Stimulated activated CD8-positive, alpha-beta memory T cell treated with anti-CD3 and anti-CD28 coated beads, Interleukin-4, amount 100 ng/mL, for 4 hours (primary cell): ENCODE measurements at places on chromosomes 5 and 9.

DNA sequence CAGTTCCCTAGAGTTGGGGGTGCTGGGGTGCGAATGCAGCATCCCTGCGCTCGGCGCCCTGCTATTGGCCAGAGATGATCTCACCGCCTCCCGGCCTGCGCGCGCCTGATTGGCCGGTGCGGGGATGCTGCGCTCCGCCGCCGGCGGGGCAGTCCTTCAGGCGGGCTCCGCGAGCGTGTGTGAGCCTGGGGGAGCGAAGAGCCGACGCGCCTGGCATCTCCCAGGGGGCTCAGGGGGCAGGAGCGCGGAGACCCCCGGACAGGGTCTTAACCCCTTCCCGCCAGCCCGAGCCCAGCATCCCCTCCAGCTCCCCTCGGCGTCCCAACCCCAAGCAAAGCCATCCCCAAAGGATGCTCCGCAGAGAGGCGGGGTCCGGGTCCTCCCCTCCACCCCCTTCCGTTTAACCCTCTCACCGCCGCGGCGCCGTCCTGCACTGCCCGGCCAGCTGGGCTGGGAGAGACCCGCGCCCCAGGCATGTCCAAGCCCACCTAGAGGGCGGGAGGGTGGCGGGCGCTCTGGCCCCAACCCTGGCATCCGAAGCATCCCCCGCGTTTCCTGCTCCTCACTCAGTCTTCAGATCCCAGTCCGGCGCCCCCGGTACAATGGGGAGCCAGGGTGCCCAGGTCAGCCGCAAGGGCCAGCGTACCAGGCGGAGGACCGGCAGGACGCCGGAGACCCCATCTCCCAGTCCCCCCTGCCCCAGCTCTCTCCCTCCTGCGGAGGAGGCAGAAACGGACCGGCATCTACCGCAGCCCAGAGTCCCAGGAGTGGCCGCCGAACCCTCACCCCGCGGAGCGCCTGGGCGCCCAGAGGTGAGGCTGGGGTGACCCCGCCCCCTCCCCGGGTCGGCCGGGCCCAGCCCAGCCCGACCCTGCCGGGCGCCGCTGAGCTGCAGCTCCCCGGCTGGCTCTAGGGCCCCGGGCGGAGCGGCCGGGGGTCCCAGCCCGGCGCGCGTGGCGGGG, 19.3 kb upstream of the TOR2A start:
- DNase-seq = no peak

DNA sequence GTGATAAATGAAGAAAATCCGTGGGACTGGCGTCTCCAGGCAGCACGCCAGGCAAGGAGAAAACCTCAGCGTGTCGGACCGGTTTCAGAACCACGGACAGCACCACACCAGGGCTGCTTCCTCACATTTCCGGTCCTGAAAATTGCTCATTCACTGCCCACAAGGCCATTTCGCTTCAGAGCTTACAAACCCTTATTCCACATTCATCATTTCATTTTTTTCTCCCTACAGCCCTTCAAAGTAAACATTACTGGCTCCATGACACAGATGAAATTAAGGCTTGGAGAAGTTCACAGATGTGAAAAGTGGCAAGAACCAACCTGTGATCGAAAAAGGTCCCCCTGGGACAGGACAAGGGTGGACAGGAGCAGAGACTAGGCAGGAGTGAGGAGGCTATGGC, 1.5 kb upstream of the GPRIN1 start:
- no peak for DNase-seq

DNA sequence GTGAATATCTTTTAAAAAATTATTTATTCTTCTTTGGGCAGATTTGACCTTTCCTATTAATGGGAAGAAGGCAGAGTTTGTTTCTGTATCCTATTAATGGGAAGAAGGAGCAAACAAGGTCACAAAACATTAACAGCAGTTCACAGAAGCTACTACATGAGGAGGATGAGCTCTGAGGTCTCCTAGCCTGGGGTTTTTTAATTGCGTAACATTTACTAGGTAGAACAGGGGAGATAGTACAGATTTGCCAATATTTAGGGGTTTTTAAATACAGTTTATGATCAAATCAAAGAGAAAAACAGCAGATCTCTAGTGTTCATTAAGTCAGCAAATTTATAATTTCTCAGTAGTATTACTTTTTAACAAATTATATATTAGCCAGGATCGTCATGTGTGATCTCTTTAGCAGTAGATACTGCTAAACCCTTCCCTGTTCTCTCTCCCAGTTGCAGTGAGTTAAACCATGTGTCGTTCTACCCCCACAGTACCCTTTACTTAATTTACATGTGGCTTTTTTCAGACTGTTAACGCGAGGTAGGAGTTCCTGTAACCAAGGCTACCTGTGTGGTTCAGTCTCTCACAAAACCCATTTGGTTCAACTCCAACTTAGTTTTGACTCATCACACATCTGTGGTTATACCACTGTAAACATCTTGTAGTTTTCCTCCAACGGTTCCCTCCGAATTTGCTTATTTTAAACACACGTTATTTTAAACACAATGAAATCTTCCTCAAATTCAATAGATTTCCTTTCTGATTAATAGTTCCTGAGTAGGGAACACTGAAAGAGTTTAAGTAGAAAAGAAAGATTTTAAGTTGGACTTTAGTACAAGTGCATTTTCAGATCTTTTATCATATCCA, 13.3 kb downstream of the SLC25A46 start:
- DNase-seq = no peak

GRCh38 chr5:112333331-112333781, 85.7 kb downstream of the EPB41L4A start:
- no peak for DNase-seq

DNA sequence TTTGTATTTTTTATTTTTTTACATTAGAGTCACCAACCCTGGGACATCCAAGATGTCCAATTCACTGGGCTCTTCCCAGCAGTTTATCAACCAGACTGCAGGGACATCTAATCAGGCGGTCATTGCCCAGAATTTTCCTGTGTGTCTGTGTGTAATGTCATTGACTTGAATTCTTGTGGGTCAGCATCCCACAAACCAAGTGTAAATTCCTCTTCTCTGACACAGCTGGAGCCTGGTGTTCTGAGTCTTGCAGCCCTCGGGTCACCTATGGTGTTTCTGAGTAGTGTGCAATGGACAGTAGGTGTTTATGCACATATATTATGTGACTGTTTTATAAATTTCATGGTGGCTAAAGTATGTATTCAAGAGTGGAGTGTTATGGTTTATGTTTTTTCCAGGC, 815.7 kb downstream of the SEMA5A start:
- DNase-seq = no peak

GRCh38 chr9:131100445-131100844, 4.1 kb downstream of the AIF1L start:
- no peak for DNase-seq

- DNase-seq = no peak
Measured at GRCh38 chr9:93861736-93862358, 93.3 kb downstream of the BARX1 start.

DNA sequence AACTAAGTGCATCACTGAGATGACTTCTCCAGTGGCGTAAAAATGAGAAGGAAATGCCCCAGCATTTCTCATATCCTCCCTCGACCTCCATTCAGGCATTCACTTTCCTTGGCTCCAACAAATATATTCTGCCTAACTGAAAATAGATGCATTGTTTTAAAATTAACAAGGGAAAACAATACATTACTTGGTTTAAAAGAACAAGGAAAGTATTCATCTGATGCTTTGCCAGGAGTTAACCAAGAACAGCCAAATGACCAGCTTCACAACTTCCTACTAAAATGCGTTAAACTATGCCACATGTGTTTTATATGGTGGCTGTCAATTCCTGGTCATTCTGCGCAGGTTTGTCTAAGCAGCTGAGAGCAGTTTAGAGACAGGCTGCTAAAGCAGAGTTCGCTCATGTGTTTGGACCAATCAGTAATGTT, 121.4 kb downstream of the GNAQ start:
- DNase-seq = no peak

DNA sequence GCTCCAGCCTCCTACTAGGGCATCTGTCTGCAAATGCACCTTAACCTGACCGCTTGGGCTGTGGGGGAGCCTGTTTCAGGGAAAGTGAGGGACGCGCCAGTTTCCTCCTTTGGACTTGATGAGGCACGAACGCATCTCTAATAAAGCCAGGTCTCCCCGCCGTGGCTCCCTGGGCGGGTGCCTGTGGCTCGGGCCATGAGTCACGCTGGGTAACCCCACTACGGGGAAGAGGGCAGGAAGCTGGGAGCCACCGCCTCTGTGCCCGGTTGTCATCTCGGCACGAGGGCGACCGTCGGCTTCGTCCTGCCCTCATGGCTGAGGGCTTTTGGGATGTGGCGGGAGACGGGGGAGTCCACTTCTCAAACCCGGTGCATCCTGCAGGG, 12.1 kb downstream of the NOTCH1 start:
- peak; percentile 54 for DNase-seq

DNA sequence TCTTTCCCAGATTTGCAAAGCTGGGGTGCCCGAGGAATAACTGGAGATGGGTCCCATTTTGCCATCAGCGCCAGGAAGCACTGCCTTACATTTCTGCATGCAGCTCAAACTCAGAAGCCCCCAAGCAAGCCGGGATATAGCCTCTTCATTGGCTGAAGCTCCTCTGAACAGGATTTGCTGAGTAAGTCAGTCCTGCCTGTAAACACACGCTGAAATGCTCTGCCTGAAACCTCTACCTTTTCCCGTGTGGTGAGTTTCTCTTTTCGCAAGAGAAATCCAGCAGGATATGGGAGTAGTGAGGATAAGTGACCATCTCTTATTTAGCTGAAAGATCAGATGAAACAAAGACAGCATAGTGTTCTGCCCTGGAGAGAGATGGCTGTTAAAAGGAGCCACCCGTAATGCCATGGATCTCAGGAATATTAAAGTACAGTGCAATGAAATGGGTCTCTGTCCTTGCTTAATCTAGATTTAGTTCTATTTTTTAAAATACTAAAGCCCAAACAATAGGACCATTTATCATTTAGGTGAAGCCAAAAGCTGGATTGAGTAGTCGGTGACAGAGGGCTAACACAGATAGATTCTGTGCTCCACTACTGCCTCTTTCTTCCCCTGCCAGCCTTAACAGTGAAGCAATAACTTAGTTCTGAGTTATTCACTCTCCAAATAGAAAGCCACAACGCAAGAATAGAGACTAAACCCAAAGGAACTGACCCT, 177.5 kb upstream of the PPP2R2B start:
- no peak for DNase-seq

DNA sequence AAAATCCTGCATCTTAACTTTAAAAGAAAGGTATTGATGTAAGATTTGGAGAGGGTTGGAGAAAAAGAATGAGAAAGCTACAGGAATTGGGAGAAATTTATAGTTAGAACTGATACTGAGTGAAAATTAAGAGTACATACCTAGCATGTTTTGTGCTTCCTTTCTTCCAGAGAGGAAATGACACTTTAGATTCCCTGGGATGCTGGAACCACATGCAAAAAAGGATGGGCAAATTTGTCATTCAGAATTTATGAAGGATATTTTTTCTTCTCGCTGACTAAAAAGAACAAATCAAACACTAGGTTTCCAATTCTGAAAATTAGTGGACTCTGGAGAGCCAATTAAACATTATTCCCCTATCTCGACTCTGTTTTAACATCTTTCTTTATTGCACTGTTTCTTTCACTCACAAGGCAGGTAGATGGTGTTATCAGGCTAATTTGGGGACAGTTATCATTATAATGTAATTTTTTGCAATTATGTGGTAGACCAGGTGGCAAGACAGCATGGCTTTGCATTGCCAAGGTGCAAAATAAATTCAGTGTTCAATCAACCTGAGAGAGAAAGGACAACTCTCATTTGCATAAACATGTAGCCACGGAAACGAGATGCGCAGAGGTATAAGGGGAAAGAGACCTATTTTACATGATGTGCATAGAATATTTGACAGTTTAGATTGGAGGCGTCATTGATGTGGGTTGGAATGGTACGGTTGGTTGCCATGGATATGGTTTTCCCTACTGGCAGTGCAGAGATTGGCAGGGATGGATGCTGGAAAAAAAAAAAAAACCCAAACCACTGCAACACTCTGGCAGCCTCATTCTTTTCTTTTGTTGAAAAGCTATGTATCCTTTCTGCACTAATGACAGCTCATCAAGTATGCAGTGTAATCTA, 320.4 kb upstream of the CCNH start:
- no peak for DNase-seq

- DNase-seq = no peak
Measured at GRCh38 chr5:111013011-111013410, 58.5 kb upstream of the TSLP start.

- DNase-seq = no peak
Measured at GRCh38 chr5:53543401-53543800, 17.0 kb upstream of the NDUFS4 start.

GRCh38 chr5:177409043-177409801, at the start of gene F12:
Gene F12 (minus strand): TSS chr5:177409564. CDS start chr5:177409527, 37 bp downstream.
- no peak for DNase-seq

DNA sequence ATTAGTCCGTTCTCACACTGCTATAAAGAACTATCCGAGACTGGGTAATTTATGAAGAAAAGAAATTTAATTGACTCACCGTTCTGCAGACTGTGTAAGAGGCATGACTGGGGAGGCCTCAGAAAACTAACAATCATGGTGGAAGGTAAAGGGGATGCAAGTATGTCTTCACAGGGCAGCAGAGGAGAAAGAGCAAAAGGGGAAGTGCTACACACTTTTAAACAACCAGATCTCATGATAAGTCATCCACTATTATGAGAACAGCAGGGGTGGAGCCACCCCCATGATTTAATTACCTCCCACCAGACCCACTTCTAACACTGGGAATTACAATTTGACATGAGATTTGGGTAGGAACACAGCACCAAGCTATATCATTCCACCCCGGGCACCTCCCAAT, 26.6 kb downstream of the FST start:
- DNase-seq = no peak

- DNase-seq = no peak
Measured at GRCh38 chr9:128061275-128061960, 5.7 kb downstream of the NAIF1 start.

GRCh38 chr5:170656346-170656745, 127.2 kb upstream of the GABRP start:
- DNase-seq = no peak

GRCh38 chr5:132497488-132497997, 7.0 kb upstream of the IRF1 start:
- DNase-seq = no peak

GRCh38 chr9:137296670-137297664, 5.1 kb downstream of the NRARP start:
- no peak for DNase-seq

DNA sequence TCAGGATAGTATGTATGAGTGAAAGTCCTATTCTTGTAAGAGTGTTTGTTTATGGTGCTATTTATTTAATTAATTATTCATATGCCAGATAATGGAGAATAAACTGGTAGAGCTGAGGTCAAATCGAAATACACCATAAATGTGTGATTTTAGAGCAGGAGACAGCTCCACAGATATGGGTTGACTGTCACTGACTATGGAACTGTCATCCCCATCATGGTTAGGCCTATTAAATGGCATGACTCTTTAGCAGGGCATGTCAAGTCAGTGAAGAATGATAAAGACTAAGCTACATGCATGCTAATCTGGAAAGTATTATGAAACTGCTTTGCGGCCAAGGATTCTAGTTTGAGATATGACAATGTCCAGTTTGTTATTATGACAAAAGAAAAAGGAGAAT, 658.6 kb downstream of the ISL1 start:
- no peak for DNase-seq

GRCh38 chr9:76415731-76416130, 21.5 kb upstream of the RFK start:
- DNase-seq = no peak
